T-cell (primary cell): ENCODE measurements at places on chromosomes 16 and 17. TPM values are rescaled to one million over a fixed set of nuclear protein-coding genes. Genes with fewer than 3 reads are reported as not detected.

- H3K4me3 ChIP-seq, result no peak overlapping the region
- H3K27ac ChIP-seq, result no peak overlapping the region
- peaks cover 5% of the 10 kb centered on the region for H3K27me3 ChIP-seq
- H3K36me3 ChIP-seq, result no peaks in the 10 kb centered on the region
- no peaks in the 10 kb centered on the region for H3K4me1 ChIP-seq
Observed at GRCh38 chr17:69335058-69335457, 8.1 kb upstream of the ABCA5 start.

DNA sequence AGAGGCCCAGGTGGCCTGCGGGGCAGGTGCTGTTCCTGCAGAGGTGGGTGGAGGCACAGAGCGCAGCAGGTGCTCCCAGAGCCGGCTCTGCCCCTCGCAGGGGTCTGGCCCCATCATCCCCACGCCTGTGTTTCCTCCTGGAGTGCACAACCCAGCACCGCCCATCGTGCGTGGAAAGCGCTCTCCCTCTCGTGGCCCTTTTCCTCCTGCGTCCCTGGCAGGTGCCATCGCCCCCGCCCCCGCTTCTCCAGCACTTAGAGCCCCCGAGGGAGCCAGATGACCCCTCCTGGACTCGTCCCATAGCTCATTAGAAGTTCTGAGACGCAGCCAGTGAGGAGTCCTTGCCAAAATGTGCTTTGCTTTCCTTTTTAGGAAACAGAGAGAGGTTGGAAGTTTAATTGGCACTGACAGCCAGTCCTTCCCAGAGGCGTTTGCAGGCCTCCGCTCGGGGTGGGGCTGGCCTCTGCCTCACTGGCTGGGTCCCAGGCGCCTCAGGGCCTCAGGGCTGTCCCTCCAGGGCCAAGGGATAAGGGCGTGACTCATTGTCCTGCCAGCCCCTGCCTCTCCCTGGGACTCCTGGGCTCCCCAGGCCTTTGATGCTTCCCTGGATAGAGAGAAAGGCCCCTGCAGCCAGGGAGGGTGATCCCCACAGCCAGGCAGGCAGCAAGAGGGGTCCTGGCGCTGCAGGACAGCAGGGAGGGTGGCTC lies 32.2 kb upstream of the CHMP6 start:
- no peak overlapping the region for H3K4me3 ChIP-seq
- peaks cover 22% of the 10 kb centered on the region for H3K36me3 ChIP-seq
- H3K27me3 ChIP-seq, result no peaks in the 10 kb centered on the region
- H3K27ac ChIP-seq, result no peak overlapping the region
- DNase-seq, result no peak

DNA sequence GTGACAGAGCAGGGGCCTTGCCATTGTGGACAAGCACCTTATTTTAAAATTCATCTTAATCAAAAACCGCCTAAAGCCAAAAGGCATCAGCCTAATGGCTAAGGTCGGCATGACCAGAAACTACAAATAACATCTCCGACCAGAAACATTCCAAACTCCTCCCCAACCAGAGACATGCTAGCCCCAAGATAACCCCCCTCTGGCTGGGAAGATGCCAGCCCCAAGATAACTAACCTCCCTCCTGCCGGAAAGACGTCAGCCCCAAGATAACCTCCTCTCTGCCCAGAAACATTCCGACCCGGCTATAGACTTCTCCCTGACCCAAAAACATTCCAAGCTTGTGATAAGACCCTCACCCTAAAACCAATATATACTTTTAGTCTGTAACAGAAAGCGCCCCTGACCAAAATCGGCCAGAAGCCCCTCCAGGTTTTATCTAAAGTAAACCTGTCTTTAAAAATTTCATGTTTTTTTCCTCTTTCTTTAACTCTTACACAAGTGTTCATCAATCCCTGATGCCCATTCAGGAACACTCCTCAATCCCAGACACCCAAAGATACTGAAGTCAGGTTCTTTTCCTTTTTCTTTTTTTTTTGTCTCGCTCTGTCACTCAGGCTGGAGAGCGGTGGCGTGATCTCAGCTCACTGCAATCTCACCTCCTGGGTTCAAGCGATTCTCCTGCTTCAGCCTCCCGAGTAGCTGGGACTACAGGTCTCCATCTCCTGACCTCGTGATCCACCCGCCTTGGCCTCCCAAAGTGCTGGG lies 32.7 kb downstream of the TLE7 start:
- no peak for DNase-seq
- H3K27ac ChIP-seq, result no peak overlapping the region
- no peaks in the 10 kb centered on the region for H3K36me3 ChIP-seq
- peaks cover 18% of the 10 kb centered on the region for H3K4me1 ChIP-seq

DNA sequence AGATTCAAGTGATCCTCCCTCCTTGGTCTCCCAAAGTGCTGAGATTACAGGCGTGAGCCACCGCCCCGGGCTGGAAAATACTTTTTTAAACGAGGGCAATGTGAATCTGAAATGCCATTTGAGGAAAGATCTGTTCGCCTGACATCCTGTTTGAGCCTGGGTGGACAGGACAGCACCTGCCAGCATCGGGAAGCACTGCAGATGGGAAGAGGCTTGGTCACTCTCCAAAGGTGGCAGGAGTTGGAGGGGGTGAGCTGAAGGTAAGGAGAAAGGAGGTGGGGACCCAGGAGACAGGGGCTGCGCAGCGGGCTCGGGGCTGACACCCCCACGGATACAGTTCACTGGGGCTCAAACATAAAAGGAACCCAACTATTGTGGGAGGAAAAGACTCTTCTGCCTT lies 3.9 kb upstream of the BIRC5 start:
- peaks cover 3% of the 10 kb centered on the region for H3K4me1 ChIP-seq
- no peaks in the 10 kb centered on the region for H3K36me3 ChIP-seq
- no peak for DNase-seq
- H3K27me3 ChIP-seq, result peaks cover 5% of the 10 kb centered on the region

DNA sequence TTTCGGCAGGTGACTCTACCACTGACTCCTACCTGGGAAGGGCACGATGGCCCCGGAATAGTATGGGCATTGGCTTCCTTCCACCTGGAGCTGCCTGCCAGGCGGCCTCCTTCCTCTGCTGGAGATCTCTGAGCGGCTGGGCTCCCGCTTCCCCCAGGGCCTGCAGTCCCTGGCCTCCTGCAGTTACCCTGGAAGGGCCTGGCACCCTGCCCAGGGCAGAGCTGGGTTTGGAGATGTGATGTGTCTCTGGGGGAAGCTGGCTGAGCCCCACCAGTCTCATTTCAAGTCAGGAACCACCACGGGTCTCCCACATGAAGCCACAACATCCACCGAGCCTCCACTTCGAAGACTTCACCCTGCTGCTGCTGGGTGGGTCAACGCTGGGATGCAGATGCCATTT lies 97.9 kb downstream of the IRF8 start:
- H3K27ac ChIP-seq, result no peak overlapping the region
- no peak for DNase-seq
- no peak overlapping the region for H3K4me3 ChIP-seq
- H3K27me3 ChIP-seq, result no peaks in the 10 kb centered on the region

- no peak for DNase-seq
- H3K36me3 ChIP-seq, result no peaks in the 10 kb centered on the region
- no peak overlapping the region for H3K27ac ChIP-seq
- H3K4me3 ChIP-seq, result no peak overlapping the region
Observed at GRCh38 chr17:47882247-47882646, 13.8 kb upstream of the SP2 start.

DNA sequence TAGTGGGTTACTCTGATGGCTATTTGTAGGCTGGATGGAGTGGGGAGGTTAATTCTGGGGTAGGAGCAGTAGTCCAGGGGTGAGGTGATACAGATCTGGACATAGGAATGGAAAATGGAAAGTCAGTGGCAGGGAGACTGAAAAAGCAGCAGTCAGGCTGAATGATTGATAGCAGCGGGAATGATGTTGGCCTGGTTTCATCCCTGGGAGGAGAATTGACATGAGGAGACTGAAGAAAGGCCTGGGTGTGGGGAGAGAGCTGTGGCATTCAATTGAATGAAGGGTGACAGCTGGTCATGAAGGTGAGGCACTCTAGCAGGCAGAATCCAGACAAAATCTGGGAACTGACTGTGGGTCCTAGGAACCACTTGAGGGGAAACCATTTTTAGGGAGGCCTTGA lies 34.7 kb upstream of the CLEC18A start:
- no peak overlapping the region for H3K27ac ChIP-seq
- no peak overlapping the region for H3K4me3 ChIP-seq
- no peak for DNase-seq
- H3K36me3 ChIP-seq, result peaks cover 15% of the 10 kb centered on the region
- H3K27me3 ChIP-seq, result no peaks in the 10 kb centered on the region

The GNG13 gene
- total RNA-seq, result not detected

The PPY gene
- total RNA-seq, result not detected

The ITGA3 gene
- 20.0 TPM for total RNA-seq

The PLD6 gene
- total RNA-seq, result 10.1 TPM

The ASPHD1 gene
- not detected for total RNA-seq
